Natural killer cell (primary cell): ENCODE measurements at places on chromosomes 5 and 9.
A peak's percentile ranks its signal among the peaks of the same experiment; 100 is the strongest.

DNA sequence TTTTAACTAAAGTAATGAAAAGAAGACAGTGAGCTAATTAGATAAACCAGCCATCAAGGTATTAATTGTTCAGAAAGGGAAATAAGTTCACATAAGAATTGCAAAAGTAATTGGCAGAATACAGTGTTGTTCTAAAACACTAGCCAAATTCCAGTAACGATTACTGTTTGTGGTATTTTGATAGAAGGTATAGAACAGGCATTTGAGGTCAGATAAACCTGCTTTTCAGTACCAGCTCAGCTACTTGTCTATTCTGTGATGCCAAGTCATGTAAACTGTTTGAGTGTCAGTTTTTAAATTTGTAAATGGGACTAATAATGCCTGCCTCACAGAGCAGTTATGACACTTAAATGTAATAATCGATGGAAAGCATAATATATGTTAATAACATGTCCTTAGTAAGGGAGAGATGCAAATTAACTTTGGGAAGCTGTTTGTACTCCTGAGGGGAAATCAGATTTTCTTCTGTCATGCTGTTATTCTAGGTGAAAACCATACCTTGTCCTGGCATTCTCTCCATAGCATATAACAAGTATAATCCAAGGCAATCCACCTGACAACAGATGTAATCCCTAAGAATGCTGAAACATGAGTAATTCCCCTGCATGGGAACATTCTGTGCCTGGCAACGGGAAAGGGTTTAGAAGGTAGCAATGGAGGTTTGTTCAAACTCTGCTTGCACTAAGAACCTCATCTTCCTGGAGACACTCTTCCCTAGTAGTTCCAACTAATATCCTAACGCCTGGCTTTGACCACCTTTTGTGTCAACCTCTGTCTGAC is 509.5 kb upstream of the PAPPA start:
- DNase-seq, result no peak

DNA sequence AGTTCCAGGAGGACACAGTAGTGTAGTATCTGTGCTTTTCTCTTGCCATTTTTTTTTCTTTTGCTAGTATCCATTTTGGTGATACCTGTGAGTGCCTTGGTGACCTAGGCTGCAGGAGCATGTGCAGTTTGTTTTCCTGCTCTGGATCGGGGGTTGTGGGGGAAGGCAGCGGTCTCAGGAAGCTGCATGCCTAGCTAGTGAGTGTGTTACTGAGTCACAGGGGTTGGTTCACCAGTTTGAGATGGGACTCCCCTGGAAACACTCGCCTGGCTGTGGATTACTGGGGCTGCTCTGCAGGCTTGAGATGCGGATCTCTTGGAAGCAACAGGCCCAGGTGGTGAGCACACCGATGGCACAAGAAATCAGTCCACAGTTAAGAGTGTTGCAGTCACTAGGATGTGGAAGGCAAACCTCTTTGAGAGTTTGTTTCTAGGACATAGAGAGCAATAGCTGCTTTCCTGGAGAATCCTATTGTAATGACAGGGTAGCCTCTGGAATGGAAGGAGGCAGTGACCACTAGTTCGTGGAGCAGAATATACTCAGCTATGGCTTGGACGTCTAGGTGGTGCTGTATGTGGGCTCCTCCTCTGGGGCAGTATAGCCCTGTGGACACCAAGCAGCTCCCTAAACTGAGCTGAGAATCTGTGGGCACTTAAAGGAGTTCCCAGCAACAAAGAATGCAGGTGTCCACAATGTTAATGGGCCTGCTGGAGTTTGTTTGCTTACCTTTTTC is 20.0 kb upstream of the SPATA31E1 start:
- no peak for DNase-seq

DNA sequence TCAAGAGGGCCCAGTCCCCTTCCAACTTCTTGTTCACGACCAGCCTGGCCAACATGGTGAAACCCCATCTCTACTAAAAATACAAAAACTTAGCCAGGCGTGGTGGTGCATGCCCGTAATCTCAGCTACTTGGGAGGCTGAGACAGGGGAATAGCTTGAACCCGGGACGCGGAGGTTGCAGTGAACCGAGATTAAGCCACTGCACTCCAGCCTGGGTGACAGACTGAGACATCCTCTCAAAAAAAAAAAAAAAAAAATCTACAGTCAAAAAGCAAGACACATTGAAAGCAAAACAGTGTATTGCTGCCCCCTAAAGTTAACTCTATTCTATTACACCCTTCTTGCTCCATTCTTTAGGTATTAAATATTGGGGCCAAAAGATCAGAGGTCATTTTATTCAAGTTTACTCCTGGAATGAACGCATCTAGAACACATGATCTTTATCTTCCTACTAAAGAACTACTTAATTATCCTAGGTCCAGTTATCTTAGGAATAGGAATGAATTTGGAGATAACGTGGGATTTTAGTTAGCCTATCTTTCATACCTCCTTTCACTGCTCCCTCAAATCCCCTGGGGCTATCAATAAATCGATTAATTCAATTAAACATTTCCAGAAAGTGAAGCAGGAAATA is 2.4 kb downstream of the ATG12 start:
- DNase-seq, result peak; percentile 78

DNA sequence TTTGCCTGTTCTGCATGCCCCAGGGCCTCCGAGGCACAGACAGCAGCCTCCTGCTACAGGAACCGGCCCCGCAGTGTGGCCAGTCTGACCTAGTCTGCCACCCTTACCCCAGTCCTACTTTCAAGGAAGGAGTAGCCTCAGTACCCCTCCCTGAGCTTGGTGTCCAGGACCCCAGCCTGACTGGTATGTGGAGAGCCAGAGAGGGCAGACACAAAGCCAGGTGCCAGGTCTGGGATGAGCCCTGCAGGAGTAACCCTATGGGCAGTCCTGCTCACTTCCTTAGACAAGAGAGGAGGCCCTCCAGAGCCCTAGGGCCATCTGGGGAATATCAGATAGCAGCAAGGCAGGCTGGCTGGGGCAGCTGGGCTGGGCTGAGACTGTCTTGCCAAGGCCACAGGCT is 67.8 kb downstream of the NRG2 start:
- no peak for DNase-seq

GRCh38 chr5:50582699-50583098 is 83.7 kb upstream of the PARP8 start:
- no peak for DNase-seq

DNA sequence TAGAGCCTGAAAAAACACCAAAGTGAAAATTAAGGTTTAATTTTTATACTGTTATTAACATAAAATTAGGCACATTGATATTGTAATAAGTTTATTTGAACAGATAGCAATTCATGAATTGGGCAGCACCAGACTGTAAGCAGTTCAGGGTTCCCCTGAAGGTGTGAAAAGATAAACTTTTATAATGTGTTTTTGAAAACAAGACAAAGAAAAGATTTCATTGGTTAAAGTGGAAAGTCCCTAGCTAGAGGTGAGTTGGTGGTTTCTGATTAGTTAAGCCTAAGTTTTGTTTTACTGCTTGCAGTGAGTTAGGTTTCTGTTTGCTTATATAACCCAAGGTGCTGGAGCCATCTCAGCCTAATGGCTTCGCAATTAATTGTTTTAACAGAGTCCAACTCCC is 96.5 kb upstream of the RPS23 start:
- DNase-seq, result no peak

GRCh38 chr9:101791938-101792337 is 53.5 kb upstream of the GRIN3A start:
- peak; percentile 16 for DNase-seq

- no peak for DNase-seq
Measured at GRCh38 chr9:76302947-76303550, 91.2 kb downstream of the RFK start.

GRCh38 chr5:109196087-109196822 is 213.5 kb downstream of the PJA2 start:
- DNase-seq, result no peak

DNA sequence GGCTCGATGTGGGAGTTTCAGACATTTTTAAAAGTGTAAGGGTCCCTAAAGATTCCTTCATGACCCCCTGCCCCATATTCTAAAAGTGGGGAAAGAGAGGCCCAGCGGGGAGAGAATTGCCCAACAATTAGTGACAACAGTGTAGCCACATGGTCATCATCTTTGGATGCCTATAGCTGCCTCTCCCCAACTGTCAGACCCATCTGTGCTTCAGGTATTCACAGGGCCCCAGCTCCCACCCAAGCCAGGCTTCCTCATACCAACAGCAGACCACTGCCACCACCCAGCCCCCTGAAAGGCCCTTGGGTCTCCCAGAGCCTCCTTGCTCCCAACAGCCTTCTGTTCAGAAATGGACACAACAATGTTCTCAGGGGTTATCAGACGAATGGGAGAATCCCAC is 4.1 kb downstream of the BICD2 start:
- no peak for DNase-seq

DNA sequence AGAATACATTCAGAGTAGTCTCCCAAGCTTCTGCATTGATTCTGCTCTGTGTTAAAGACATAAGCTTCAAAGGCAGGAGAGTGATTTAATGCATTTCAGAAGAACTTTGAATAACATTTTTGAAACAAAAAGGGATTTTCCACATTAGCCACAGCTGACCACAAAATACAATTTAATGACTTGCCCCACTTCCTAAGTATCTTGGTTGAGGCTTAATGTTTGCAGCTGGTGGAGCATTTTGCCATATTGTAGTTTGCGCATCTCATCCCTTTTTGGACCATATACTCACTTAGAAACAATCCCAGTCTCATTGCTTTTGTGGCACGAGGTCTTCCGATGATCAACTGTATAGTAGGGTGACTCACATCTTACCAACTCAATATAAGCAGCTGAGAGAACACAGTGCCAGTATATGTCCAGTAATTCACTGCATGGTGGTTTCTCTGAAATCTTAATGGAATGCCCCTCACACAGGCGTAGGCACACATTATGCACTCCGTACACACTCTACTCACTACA is 455.8 kb upstream of the PTGER4 start:
- peak; percentile 51 for DNase-seq

GRCh38 chr9:127835991-127836516 is 18.4 kb downstream of the ENG start:
- DNase-seq, result no peak

DNA sequence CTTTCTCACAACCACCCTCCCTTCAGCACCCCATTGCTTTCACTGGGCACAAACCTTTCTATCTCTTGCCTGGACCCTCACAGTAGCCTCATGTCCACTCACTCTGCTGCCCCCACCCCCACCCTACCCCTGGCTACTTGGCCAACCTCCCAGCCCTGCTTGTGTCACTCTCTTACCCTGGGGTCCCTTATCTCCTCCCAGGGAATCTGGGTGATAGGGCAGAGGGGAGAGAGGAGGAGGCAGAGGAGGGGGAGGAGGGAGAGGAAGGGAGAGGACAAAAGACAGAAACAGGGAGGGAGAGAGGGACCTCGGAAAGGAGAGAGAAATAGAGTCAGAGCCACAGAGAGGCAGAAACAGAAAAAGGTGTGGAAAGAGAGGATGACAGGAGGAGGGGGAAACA is 25.0 kb upstream of the KIF12 start:
- no peak for DNase-seq

GRCh38 chr5:111635151-111635902 is 121.7 kb downstream of the NREP start:
- DNase-seq, result no peak

DNA sequence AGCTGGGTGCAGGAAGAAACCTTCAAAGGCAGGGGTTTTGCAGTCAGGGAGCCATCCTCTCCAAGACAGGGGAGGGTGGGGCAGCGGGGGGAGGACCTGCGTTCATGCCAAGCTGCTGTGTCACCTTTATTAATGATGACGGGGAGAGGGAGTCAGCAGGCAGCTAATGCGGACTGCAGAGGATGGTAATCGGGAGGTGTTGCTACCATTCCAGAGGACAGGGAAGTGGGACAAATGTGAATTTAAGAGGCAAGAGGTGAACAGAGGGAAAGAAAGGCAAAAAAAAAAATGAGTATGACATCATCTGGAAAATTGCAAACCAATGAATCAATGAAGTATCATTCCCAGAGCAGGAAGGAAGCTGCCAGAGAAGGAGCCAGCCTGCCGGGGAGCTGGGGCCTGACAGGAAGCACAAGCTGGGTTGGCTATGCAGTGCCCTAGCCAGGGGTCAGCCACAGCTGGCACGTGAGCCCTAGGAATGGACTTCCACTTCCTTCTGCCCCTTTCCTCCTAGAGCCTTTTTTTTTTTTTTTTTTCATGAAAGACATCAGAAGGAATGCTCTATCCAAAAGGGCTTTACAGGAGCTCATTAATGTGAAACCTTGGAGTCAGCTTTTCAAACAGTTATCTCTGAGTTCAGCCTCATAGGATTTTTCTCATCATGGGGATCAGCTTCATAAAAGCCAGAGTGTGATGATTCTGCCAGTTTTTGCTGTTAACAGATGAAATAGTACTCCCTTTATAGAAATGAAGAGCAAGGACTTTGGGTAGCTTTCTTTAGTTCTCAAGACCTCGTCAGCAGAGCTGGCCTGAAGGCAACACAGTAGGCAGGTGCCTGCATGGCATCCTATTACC is 9.2 kb downstream of the INSYN2B start:
- DNase-seq, result no peak

DNA sequence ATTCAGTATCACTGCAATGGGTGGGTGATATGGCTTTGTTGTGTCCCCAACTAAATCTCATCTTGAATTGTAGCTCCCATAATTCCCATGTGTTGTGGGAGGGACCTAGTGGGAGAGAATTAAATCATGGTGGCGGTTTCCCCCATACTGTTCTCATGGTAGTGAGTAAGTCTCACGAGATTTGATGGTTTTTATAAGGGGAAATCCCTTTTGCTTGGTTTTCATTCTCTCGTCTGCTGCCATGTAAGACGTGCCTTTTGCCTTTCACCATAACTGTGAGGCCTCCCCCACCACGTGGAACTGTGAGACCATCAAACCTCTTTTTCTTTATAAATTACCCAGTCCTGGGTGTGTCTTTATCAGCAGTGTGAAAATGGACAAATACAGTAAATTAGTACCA is 9.5 kb upstream of the NANS start:
- no peak for DNase-seq

- no peak for DNase-seq
Measured at GRCh38 chr5:1447671-1448361, 2.6 kb upstream of the SLC6A3 start.

GRCh38 chr5:83564069-83564749 is 92.7 kb downstream of the VCAN start:
- DNase-seq, result peak; percentile 58

DNA sequence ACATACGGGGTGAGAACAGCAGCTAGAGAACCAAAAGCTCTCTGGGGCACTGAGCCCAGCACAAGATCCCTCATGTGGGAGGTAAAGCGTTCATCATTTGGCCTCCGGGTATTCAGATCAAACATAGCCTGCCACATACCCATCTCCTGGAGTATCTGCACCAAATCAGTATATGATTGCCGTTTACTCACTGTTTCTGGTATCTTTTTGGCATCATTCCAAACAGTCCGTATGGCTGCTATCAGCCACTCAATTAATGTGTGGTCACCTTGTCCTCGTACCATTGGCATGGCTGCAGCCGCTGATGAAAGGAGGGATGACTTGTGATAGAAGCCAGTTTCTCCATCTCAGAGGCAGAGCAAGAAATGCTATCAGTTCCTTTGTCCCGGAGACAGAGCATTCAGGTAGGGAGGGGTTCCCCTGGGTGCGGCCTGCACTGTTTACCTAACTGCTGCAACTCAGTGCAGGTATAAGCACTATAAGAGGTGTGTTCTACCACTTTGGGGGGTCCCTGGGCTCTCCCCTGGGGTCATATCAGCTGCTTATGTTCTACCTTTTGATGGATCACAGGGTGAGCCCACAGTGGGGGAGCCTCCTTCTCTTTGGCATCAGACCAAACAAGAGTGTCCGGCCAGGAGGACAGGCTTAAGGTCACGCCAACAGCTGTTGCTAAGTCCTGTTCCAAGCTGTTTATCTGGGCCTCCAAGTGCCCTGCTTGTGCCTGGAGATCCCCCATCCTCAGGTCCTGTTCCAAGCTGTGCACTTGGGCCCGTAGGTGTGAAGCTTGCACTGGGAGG is 9.4 kb downstream of the DMAC1 start:
- DNase-seq, result no peak
